ENCODE measurements at places on chromosomes 6 and 20. TPM values are rescaled to one million over a fixed set of nuclear protein-coding genes. Genes with fewer than 3 reads are reported as not detected.

The CLDN20 gene
- total RNA-seq, result not detected

The PTGIS gene
- not detected for total RNA-seq

The SIRPG gene
- total RNA-seq, result not detected

The UFL1 gene
- total RNA-seq, result 18.5 TPM

The C6orf58 gene
- 0.10 TPM for total RNA-seq

The POU5F1 gene
- total RNA-seq, result 0.71 TPM

The OLIG3 gene
- not detected for total RNA-seq

The ADGRG6 gene
- total RNA-seq, result 45.7 TPM

The PPP1R14C gene
- total RNA-seq, result 32.5 TPM

The EPHA7 gene
- under 0.01 TPM for total RNA-seq

- peak; percentile 36 for DNase-seq
These were observed 712.0 kb upstream of the NRSN1 start for GRCh38 chr6:23414051-23414445.

- DNase-seq, result no peak
These were observed 113.3 kb downstream of the TMEM242 start for GRCh38 chr6:157209865-157210530.

GRCh38 chr20:58667975-58668374 is 16.9 kb downstream of the STX16 start:
- DNase-seq, result no peak

DNA sequence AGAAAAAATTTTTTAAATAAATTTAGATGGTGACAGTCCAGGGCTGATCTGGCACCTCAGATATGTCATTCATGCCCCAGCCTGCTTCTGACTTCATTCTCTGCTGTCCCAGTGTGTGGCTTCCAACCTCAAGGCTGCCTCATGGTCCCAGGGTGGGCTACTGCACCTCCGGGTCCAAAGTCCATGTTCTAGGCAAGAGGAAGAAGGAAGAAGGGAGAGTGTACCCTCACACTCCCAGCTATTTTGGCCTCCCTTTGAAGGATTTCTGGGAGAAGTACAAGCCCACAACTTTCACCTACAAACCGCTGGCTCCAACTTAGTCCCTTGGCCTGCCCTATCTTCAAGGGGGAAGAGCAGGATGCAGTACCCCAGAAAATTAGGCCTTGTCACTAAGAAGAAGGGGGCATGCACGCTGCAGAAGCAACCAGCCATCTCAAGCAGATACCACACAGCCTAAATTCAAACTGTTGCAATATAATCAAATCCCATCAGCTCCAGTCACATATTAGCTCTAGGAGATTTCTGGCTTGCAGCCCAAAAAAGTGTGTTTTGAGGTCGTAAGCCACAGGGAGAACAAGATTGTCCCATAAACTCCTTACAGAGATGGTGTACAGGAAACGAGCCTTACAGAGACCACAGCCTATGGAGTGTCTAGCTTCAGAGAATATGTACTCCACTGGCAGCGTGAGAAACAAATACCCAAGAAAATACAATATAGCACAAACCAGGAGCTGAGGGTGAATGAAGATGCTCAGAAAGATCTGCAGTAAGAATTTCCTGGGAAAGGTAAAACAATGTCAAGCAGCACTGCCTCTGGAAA is 906 bp upstream of the BTN3A2 start:
- no peak for DNase-seq

DNA sequence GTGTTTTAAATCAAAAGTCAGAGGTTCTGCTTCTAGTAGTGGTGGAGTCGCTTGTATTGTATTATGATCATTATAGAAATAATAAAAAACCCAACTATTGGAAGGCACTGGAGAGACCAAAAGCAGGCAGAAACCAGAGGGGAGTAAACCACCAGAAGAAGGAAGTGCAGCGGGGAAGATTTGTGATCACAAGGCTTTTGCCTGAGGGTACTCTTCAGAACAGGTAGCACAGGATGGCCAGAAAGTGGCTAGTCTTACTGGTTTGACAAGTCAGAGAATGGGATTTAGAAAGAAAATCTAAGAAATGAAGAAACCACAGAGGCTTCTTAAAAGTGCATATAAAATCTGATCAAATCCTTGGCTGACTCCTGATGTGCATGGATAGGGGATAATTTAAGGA is 24.0 kb downstream of the MAPK13 start:
- DNase-seq, result peak; percentile 30

GRCh38 chr6:100719883-100720682 is 161.0 kb downstream of the ASCC3 start:
- peak; percentile 18 for DNase-seq

DNA sequence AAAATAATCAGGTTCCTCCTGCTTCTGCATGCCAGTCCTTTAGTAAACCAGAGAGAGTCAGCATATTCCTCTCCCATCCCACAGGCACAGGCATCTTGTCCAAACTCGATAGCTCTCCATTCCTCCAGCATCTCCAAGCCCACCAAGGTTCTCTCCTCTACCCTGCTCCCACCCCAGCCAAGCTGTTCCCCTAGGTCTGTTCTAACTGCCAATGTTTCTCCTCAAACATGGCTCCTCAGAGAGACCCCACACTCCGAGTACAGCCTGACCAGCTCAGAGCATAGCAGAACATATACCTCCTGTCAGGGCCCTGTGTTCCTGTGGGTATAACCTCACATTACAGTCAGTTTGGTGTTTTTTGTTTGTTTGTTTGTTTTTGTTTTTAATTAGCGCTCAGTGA is 177.8 kb downstream of the VEGFA start:
- DNase-seq, result no peak

DNA sequence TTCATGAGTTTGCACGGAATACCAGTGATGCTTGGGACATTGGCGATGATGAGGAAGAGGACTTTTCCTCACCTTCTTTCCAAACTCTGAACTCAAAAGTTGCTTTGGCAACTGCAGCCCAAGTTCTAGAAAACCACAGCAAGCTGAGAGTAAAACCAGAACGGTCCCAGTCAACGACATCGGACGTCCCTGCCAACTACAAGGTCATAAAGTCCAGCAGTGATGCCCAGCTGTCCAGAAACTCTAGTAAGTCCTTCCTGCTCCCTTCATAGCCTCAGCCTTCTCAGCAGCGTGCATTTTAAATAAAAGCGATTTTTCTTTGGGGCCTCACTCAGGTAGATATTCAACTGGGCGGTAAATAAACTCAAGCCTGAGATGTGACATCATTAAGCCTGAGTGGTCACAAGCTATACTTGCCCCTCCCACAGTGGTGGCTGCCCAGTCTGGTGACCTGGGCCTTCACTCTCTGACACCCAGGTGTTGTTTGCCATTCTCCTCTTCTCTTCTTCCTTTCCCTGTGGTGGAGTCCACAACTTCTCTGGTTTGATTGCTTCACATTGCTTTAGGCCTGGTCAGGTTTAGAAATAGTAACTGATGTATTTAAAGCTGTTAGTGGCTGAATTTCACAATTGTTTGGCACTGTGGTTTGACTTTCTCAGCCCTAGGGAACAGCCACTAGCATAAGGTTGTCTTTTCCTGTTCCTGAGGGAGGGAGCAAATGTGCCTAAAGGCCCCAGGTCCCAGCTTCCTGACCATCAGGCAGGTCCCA is 21.6 kb upstream of the TMEM217 start:
- peak; percentile 15 for DNase-seq

- DNase-seq, result no peak
These were observed 340.5 kb upstream of the PRDM1 start for GRCh38 chr6:105745464-105746129.

- peak; percentile 59 for DNase-seq
These were observed 47.4 kb downstream of the TRMT11 start for GRCh38 chr6:126033696-126034095.

DNA sequence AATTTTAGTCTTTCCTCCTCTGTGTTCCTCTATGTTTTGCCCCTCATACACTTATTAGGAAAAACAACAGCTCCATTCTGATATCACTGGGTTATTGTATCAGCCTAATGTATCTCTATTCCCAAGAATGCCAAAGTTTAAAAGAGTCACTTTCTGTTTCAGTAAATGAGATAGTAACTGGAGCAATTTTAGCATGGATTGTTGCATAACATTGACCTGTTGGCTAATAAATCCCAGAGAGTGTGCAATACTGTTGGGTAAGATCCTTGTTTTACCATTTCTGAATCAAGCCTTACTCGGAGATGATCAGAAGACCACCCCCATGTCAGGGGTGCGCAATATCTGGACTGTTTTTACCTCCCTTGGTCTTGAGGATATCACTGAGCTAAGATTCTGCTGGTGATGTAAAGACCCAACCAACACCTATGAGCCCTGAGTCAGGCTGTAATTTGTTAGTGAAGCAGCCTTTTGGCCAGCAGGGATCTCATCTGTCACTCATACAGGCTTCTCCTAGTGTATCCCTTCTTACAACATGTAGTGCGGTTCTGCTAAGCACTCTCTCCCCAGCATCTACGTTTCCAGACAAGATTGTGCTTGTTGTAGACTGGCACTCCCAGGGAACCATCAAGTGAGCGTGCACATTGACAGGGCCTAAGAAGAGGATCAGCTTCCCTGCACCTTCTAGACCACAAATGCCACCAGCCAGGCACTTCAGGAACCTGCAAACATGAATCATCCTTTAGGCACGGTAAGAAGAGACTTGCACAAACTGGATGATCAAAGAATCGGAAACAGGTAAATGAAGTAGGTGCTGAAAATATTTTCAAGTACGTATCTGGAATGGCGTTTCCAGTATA is 11.5 kb upstream of the IPCEF1 start:
- DNase-seq, result peak; percentile 100

DNA sequence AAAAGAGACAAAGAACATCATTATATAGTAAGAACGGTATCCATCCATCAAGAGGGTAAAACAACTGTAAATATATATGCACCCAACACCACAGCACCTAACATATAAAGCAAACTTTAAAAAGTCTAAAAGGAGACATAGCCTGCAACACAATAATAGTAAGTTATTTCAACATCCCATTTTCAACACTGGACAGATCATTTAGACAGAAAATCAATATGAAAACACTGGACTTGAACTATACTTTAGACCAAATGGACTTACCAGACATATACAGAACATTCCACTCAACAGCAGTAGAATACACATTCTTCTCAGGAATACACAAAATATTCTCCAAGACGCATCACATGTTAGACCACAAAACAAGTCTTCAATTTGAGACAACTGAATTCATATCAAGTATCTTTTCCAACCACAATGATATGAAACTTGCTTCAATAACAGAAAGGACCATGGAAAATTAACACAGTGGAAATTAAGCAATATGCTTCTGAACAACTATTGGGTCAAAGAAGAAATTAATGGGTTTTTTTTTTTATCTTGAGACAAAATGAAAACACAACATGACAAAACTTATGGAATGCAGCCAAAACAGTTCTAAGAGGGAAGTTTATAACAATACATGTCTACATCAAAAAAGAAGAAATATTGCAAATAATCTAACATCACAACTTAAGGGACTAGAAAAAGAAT is 23.9 kb upstream of the ASF1A start:
- no peak for DNase-seq

- no peak for DNase-seq
These were observed 21.5 kb upstream of the HLA-C start for GRCh38 chr6:31293343-31293742.

GRCh38 chr6:77133031-77133430 is 330.3 kb downstream of the HTR1B start:
- no peak for DNase-seq

- peak; percentile 54 for DNase-seq
These were observed 105.4 kb downstream of the OGFRL1 start for GRCh38 chr6:71393981-71394432.

- no peak for DNase-seq
These were observed 12.8 kb upstream of the PERP start for GRCh38 chr6:138119976-138120375.

- no peak for DNase-seq
These were observed 41.6 kb upstream of the CD93 start for GRCh38 chr20:23127506-23128279.

- no peak for DNase-seq
These were observed 19.6 kb upstream of the FNDC1 start for GRCh38 chr6:159149641-159150040.

- DNase-seq, result no peak
These were observed 47.7 kb downstream of the AKAP7 start for GRCh38 chr6:131182991-131183425.

- DNase-seq, result no peak
These were observed 122.8 kb downstream of the SYCP2 start for GRCh38 chr20:59810449-59811187.

GRCh38 chr6:81353262-81353661 is 399.2 kb downstream of the TENT5A start:
- DNase-seq, result no peak

GRCh38 chr20:37385659-37386504 is 39.9 kb downstream of the SRC start:
- no peak for DNase-seq

- no peak for DNase-seq
These were observed 2.7 kb upstream of the ESR1 start for GRCh38 chr6:151804585-151805285.

DNA sequence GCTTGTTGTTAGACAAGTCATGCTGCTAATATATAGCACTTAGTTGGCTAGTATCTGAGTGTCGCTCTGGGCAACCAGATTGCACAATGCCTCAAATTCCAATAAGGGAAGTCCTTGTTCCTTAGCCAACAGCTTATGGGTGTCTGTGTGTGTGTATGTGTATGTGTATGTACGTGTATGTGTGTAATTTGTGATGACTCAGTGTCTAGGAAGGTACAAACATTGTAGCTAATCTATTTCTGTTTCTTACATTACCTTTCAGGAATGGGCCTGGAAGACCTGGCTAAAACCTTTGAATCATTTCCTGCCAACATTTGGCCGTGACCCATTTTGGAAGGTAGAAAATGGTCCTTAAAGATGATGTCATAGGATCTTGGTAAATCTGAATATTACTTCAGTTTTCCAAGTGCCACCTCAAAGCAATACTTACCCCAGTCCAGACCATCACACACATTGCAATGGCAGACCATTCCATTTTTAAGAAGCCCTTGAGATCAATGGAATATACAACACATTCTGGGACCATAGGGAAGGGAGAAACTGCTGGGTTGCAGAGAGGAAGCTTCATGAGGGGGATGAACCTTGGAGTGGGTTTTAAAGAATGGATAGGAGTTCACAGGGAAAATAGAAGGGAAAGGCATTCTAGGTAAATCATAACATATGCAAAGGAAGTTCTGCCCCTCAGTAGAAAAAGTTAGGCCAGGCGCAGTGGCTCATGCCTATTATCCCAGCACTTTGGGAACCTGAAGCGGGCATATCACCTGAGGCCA is 25.1 kb downstream of the NEDD9 start:
- DNase-seq, result peak; percentile 100

GRCh38 chr20:12072954-12073264 is 155.2 kb downstream of the BTBD3 start:
- no peak for DNase-seq

DNA sequence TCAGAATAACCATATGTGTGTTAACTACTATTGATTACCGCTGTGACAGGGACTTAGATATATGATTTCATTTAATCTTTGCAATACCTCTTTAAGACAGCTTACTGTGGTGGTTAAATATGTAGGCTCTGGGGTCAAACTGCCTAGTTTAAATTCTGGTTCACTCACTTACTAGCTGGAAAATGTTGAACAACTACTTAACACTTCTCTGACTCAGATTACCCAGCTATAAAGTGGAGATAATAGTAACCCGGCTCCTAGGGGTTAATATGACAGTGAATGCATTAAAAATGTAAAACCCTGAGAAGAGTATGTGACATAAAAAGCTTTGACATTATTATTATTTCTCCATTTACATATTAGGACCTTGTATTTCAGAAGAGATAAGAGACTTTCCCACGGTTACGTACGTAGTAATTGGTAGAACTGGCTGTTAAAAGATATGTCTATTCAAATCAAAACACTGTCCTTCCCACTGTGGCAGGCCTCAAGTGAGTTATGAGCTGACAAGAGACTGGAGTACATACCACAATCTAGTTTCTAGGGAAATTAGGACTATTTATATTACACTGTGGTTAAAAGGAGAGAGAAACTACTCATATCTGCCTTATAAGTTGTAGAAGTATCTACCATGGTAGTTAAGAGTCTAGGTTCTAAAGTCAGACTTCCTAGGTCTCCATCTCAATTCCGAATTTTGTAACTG is 4.4 kb upstream of the PLCB1 start:
- no peak for DNase-seq

All from foreskin keratinocyte (primary cell).